Stimulated activated CD4-positive, alpha-beta T cell treated with anti-CD3 and anti-CD28 coated beads, Interleukin-2, amount 100 ng/mL, for 48 hours (primary cell): ENCODE measurements at places on chromosomes 7 and 10.

DNA sequence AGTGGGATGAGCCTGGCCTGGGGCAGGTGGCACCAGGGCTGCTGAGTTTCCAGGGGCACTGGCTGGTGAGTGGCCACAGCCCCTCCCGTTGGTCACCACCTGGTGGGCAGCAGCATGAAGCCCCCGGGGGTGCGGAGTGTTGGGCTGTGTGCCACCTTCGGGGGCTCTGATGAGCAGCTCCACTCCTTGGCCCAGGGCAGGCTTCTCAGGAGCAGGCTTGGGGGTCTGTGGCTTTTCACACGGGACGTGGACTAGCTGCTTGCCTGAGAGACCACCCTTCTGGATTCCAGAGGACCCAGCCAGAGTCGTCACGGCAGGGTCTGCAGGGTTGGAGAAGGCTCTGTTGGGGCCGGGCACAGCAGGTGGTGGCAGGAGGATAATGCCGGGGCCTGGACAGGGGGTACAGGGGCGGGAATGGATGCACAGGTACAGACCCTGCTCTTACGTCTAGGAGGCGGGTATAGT lies 193.1 kb downstream of the ADARB2 start:
- no peak for DNase-seq

GRCh38 chr10:6929148-6929830 lies 349.2 kb upstream of the PRKCQ start:
- no peak for DNase-seq

DNA sequence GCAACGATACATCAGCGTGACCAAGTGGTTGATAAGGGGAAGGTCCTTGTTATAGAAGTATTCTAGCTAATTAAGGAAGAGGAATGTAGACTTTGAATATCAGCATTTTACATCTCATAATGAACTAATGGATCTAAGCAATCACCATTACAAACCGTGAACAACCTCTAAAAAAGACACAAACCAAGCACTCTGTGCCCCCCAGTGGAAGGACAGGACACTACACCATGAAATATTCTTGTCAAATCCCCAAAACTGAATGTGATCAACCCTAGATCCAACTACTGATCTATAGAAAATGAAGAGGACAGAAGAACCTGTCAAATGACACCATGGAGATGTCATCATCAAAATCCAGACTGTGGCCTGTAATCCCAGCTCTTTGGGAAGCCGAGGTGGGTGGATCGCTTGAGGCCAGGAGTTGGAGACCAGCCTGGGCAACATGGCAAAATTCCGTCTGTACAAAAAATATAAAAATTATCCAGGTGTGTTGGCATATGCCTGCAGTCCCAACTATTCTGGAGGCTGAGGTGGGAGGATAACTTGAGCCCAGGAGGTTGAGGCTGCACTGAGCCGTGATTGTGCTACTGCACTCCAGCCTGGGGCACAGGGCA lies 111.3 kb upstream of the CARD11 start:
- DNase-seq, result peak; percentile 66

DNA sequence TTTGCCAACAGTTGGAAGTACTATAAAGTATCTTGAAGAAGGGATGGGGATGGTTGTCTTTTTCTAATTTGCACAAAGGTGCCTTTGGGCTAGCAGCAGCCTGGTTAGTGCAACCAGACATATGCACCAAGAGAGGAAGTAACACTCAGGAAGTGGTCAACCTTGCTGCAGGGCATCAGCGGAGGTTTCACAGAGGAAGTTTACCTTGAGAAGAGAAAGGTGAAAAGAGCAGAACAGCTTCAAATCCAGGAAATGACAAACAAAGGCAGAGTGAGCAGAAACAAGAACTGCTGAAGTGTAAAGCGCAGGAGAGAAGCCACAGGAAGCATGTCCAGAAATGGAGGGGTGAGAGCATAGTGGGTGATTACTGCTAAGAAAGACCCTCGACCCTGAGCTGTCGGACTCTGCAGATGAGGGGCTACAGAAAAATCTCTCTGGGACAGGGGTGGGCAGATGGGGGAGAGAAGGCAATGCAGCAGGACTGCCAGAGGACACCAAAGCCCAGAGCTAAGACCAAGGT lies 66.9 kb downstream of the STK17A start:
- no peak for DNase-seq

GRCh38 chr10:114181971-114182370 lies 2.8 kb downstream of the TDRD1 start:
- no peak for DNase-seq

DNA sequence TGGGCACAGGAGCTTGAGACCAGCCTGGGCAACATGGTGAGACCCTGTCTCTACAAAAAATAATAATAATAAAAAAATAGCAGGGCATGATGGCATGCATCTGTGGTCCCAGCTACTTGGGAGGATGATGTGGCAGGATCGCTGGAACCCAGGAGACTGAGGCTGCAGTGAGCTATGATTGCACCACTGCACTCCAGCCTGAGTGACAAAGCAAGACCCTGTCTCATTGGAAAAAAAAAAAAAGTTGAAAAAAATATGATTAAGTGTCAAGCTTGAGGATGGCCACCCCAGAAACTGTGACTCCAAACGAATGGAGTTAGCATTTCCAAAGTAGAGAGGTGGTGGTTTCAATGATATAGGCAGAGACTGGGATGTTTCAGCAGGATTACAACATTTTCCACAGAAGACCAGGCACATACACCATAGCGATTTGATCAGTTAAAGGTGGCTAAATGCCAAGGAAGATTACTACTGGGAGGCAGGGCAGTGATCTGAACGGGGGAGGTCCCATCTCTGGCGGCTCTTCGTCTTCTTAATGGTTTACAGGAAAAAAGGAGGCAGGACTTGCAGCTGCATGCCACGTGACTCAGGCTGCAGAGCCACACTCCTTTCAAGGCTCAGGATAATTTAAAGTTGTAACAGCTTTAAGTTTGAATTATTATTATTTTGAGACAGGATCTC lies 250.6 kb upstream of the GALNT17 start:
- no peak for DNase-seq

DNA sequence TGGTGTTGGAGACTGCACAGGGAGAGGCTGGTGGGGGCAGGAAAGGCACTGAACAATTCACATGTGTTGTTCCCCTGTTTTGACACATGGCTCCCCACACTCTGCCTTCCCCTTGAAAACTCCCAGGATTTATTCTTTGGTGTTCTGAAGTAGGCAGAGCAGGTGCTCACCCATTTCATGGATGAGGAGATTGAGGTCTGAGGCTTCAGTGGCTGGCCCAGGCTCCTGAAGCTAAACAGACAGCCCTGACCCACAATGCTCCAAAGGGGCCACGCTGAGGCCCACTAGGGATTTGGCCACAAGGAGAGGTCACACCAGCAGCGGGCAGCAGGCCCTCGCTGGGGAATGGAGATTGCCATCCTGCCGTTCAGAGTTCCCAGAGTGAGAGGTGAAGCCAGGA lies 157.6 kb downstream of the SH3PXD2A start:
- DNase-seq, result no peak

DNA sequence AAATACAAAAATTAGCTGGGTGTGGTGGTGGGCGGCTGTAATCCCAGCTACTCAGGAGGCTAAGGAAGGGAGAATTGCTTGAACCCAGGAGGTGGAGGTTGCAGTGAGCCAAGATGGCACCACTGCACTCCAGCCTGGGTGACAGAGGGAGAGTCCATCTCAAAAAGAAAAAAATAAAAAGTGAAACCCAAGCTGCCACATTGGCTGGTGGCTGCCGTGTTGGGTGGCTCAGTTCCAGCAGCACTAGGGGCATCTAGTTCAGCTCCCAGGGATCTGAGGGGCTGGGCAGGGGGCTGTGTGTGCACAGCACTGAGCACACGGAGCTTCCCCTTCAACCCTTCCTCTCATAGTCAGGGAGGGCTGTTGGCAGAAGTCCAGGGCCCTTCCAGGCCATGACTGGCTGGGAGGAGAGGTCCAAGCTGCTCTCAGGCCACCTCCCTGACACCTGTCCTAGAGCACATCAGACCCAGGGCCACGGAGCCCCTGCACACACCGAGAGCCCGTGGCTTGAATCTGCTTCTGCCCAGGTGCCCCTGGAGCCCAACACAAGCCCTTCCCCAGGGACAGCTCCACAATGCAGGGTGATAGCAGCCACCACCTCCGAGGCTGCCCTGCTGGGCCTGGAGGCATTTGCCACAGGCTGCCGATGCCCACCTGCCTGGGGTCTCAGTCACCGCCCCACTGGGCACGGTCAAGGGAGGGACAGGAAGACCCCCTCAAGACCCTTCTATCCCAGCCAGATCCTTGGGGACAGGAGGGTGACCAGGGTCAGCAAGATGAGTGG lies 47.3 kb downstream of the YKT6 start:
- no peak for DNase-seq

- DNase-seq, result no peak
Observed at GRCh38 chr10:94614558-94614957, 69.0 kb downstream of the HELLS start.

DNA sequence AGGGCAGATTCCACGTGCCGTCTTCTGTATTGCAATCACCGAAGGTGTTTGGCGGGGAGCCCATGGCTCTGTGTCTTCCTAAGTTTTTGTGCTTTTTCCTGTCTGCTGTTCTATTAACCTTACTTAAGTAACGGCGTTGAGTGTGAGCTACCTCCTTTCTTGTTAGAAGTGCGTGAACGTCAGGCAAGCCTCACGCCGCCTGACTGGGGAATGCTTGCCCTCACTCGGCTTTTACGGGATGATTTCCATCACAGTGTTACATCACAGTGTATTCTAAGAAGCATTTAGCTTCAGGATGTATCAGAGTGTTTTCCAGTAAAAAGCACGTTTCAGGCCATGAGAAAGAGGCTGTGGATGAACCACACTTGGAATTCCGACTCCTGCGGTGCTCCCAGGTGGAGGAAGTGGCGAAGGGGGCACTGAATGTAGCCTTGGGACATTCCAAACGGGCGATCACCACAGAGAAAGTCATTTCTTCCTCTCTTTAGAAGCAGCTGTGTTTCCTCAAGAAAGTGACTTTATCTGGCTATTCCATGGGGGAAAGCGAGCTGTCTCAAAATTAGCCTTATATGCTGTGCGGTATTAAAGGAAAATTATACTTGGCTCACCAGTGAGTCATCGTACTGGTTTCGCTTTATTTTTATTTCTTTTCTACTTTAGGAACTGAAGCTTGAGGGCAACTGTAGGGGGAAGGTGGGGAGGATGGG lies 290.7 kb downstream of the KLF6 start:
- DNase-seq, result no peak

- DNase-seq, result no peak
Observed at GRCh38 chr10:74072503-74072902, 74.6 kb downstream of the VCL start.
